ENCODE measurements at places on chromosomes 1 and 21.
A peak's percentile ranks its signal among the peaks of the same experiment; 100 is the strongest.

DNA sequence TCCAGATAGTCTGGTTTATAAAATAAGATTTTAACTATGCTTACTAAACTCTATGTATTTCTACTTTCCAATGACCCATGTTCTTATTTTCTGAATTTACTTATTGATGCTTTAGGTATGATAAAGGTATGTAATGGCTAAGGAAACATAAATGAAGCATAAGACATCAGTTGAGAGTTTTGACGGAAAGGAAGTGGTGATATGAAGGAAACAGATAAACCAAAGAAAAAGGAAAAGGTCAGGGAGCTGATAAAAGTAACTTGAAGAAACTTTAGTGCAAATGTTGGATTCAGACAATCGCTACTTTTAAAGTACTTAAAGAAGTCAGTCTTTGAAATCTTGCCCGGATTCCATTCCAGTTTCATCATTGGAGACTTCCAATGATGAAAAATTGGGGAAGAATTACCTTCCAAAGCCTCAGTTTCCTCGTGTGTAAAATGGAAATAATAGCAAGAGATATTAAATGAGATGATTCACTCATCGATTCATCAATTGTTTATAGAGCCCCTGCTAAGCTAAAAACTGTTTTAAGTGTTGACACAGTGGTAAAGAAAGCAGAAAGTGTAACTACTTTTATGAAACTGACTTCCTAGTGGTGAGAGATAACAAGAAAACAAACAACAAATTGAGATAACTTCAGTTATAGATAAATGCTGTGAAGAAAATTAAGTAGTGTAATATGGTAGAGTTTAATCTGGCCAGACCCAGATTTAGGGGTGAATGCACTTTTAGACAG lies 10.6 kb downstream of the PTPRC start:
- no peak for DNase-seq

- DNase-seq = no peak
These were observed 34.8 kb downstream of the LRIF1 start for GRCh38 chr1:110928904-110929303.

- DNase-seq = no peak
These were observed 9.9 kb upstream of the PAQR6 start for GRCh38 chr1:156257711-156258110.

DNA sequence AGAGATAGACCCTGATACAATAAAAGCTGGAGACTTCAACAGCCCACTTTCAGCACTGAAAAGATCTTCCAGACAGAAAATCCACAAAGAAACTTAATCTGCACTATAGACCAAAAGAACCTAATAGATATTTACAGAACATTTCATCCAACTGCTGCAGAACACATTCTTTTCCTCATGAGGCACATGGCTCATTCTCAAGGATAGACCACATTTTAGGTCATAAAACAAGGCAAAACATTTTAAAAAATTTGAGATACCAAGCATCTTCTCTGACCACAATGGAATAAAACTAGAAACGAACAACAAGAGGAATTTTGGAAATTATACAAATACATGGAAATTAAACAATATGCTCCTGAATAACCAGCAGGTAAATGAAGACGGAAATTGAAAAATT lies 15.0 kb upstream of the IL20 start:
- no peak for DNase-seq

DNA sequence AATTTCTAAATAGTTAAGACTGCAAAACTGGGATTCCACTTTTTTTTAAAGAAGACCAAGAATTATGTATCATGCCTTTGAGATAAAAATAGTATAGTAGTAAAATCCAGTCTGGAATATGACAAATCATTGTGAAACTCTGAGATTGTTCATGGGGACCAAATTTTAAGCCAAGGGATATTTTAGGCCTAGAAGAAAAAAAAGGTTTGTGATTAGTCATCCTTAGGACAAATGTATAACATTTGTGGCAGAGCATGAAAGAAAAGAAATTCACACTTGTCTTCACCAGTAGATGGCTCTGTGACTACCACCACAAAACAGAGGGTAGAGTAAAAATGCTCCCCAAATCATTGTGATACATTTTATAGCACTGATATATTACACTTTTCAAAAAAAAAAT lies 226.1 kb downstream of the KCTD3 start:
- peak; percentile 56 for DNase-seq

DNA sequence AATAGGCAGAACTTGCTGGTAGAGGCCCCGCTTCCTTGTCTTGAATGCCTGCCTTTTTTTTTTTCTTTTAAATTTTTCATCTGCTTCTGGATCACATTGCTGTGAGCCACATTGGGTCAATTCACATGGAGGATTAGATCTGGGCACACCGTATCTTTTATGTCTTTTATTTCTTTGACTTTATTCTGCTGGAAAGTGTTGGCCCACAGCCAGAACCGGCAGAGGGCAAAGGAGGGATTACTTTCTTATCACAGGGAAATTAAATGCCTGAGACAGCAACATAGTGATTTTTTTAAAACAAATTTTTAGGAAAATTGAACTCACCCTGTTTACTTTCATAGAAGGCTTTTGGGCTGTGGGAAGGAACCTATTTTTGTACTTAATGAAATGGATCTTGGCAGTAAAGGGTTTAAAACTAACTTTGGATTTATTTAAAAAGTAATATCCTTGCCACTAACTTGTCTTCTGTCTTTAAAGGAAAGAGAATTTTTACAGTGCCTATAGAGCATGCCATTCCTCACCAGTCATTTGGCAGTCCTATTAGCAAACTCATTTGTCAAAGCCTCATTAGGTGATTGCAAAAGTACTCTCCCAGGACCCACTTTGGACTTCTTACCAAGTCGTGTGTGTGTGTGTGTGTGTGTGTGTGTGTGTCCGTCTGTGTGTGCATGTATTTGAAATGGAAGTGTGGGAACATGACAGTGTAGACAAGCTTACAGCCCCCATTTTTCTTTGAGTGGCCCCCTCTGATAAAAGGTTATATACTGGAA lies 68.4 kb downstream of the ST6GALNAC3 start:
- DNase-seq = no peak

DNA sequence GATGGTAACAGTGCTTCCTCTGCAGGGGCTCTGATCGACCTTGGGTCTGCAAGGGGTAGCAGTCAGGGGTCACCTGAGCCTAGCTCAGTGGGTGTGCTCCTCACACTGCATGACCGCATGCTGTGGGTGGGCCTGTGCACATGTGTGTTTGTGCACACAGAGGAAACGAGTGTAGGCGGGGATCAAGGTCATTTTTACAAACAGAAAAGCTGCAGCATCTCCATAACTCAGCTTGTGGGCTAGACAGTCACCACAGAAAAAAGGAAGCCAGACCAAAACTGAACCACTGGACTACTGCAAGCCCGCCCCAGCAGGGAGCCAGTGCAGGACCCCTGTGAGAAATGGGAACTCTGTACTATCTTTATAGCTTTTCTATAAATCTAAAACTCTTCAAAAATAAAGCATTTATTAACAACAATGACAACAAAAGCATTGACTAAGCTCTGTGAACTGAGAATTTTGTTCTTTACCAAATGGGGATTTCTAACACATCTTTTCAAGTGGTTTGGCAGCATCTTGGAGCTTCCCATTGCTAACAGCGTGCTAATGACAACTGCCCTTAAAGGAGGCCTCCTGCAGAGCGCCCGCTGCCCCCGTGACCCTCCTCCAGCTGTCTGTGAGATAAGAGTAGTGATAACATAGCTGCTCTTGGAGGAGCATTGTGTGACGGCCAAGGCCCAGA lies 19.9 kb upstream of the NEK2 start:
- no peak for DNase-seq

- DNase-seq = no peak
These were observed 366.8 kb downstream of the RPS6KC1 start for GRCh38 chr1:213417846-213418245.

DNA sequence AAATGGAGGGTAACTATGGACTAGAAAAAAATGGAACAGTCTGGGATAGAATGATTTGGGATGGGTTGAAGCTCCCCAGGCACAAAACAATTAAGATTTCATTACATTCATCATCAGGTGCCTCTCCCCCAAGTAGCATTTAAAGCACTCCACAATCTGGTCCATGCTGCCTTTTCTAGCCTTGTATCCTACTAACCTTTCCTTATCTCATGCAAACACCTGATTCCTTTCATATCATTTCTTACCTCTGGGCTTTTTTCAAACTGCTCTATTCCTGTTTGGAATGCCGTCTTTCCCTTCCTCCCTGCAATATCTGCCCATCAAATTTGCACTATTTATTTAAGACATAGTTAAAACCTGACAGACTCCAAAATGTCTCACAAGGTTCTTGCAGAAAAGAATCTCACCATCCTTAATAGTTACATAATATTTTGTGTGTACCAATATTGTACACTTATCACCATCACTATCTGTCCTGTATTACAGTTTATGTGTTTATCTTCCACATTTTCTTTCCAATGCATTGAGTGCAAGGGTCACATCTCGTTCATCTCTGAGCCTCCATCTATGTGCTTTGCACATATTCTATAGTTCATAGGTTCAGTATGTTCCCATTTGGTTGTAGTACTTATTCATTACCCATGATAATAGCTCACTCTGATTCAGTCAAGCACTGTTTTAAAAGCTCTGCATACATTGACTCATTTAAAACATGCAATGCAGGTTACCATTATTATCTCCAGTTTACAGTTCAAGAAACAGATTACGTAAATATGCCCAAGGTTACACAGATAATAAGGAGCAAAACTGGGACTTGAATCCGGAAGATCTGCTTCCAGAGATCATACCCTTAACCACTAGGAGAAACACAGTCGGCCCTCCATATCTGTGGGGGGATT lies 16.1 kb upstream of the SHCBP1L start:
- no peak for DNase-seq

DNA sequence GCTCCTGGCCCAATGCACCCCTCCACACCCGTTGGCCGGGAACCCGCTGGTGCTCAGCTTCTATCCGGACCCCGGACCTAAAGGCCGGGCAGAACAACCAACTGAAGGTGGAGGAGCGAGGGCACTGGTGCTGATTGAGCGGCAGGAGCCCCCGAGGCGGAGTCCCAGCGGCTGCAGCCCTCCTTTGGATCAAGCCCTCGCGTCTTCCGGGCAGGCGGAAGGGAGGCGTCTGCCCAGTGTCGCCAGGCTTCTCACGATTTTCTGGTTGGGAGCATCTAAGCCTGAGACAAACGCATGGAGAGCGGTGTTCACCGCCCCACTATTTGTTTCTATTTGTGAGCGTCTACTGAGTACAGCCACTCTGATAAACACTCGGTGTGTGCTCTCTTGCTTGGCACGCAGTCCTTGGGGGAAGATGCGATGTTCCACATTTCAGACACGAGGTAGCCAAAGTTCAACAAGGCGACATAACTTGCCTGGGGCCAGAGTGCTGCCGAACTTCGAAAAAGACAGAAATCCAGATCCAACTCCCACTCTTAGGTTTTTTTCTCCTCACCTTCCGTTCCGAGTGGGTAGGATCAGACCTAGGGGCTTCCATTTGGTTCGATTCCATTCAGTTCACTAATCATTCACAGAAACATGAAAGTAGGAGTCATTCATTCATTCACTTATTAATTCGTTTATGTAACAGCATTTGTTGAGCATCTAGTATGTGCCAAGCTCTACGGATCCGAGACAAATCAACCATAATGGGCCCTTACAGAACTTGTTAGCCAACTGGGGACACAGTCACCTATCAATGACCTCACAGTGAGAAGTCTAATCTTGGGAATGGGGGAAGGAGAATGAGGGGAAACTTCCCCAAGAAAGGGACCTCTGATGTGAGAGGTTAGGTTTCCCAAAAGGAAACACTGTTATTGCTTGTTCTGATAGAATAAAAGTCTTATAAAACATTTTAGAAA lies 4.9 kb upstream of the DMRTA2 start:
- DNase-seq = no peak

GRCh38 chr1:99638853-99639252 lies 7.1 kb upstream of the PALMD start:
- no peak for DNase-seq

GRCh38 chr21:35940074-35940927 lies 120.0 kb downstream of the SETD4 start:
- no peak for DNase-seq

DNA sequence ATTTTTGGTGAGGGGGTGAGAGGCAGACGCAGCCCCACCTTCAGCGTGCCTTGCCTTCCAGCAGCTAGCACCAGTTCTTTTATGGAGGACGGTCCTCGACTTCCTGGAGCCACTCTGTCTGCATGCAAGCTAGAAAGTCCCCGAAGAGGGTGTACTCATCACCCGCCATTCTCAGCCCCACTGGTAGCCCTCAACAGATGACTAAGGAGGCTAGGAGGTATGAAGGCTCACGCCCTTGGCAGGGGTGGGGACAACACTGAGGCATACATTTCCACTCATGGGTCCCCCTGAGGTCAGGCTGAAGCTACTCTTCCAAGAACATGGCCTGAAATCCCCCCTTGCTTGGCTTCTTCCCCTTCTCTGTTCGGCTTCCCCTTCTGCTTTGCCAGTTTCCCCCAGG lies 8.9 kb upstream of the PTPRF start:
- no peak for DNase-seq

DNA sequence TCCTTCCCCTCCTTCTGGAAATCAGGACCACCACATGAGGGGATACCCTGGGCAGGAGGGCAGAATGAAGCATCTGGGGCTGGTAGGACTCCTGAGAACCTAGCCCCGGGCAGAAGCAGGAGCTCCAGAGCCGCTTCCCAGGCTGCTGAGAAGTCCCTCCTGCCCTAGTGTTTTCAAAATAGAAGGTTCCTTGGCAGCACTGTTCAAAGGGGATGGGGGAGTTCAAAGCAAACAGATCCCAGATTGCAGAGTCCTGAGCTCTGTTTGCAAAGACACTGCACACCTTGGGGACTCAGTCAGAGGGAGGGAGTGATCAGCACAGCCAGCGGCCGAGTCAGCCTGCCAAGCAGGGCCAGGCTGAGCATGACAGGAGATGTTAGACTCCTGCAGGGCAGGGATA lies 177.8 kb downstream of the PTPRU start:
- DNase-seq = no peak

Measured in non-pigmented ciliary epithelial cell (primary cell).